Stimulated activated CD4-positive, alpha-beta T cell treated with anti-CD3 and anti-CD28 coated beads, Interleukin-1b, Interleukin-23, amount 100 ng/mL, for 24 hours (primary cell): ENCODE measurements at places on chromosomes 6 and 20.

DNA sequence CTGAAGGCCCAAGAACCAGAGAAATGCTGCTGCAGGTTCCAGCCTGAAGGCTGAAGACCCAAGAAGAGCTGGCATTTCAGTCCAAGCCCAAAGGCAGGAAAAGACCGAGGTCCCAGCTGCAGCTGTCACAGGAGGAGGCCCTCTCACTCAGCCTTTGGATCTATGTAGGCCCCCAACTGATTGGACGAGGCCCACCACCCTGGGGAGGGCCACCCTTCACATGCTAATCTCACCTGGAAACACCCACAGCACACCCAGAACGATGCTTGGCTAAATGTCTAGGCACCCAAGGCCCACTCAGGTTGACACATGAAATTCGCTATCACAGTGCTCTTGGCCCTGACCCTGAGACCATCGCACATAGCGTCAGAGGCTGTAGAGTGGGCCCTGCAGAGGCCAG lies 6.8 kb downstream of the SLCO4A1 start:
- no peak for DNase-seq

DNA sequence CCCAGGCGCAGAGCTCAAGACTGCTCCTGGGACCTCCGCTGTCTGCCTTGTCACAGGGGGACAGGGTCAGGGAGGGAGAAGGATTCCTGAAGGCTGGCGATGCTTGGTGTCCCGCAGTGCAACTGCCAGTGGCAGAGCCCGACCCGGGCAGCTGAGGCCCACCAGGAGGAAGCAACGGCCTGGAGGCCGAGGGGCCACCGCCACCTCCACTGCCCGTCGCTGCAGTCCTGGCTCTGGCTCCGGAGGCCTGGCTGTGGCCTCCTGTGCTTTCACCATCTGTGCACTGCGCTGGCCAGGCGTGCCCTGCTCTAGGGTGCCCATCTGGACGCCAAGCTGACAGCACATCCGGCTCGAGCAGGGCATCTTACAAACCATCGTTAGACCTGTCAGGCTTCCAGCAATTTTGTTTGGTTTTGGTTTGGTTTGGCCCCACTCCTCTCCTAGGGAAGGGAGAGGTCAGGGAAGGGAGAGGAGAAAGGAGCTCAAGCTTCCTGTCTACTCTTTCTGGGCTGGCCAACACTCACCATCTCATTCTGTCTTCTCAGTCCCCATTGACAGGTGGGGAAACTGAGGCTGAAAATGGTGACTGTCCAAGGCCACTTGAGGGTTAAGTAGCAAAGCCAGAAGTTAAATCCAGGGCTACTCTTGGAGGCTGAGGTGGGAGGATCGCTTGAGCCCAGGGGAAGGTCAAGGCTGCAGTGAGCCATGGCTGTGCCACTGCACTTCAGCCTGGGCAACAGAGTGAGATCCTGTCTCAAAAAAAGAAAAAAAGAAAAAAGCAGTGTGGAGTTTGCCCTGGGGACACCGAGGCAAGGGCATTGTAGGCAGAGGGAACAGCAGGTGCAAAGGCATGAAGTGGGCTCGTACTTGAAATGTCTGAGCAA lies 37.7 kb upstream of the NOL4L start:
- no peak for DNase-seq

DNA sequence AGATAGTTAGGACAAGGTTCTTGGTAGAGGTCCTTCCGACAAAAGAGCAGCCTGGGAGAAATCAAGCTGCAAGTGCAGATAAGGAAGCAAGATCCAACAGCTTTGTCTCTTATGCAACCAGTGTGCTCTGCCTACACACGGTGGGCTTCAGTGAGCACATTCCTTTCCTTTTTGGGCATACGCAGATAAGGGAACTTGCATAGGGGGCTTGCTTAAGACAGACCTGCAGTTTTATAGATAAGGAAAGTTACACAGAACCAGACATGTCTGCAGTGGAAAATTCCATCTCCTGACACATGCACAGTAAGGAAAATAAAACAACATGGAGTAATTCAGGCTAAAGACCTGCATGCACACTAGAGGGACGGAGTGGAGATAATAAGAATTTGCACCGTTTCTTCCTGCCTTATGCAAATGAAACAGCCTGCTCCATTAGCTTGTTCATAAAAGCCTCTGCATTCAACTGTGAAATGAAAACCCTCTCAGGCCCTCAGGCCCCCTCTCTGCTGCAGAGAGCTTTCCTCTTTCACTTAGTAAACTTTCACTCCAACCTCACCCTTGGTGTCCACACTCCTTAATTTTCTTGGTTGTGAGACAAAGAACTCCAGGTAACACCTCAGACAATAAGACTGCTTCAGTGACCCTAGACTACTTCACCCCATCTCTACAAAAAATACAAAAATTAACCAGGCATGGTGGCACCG lies 97.5 kb upstream of the MYLIP start:
- DNase-seq, result no peak

DNA sequence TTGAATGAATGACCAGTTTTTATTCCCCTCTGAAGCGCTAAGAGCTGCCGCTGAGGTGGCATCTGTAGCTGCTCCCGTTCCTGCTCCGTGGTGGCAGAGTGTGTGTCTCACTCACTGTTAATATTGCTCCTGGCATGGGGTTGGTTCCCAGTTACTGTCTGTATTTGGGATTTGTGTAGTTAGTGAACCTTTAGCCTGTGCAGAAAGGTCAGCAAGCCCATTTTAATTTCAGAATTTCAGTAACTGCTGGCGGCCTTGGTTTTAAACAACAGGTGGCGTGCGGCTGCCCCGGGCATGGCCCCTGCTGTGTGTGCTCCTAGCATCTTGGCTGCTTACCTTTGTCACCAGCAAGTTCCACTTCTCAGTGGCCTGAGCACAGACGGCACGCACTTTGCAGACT lies 54.1 kb upstream of the SLC22A1 start:
- no peak for DNase-seq

DNA sequence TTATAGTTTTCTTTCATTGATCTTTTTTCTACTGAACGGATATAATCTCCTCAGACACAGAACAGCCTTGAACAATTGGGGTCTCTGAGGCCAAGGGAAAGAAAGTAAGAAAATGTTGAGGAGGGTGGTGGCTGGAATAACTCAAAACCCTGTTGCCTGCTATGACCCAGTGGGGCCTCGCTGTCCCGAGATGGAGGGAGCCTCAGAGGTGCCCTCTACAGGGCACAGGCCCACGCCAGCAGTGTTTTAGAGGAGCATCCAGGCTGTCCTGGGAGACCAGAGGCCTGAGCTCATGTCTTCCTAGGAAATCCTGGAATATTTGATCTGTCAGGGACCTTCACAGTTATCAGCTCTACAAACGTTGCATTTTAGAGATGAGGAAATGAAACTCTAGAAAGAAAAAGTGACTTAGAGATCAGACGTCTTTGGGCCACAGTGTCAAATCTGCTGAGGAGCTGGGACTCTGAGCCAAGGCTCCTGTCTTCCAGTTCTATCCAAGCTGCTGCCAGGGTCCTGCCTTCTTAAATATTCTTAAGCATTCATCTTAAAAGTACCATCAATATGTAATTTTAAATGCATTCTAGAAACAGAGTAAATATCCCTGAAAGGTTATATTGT lies 26.3 kb downstream of the ALDH5A1 start:
- DNase-seq, result peak; percentile 14

GRCh38 chr20:58143531-58143930 lies 84.9 kb downstream of the ANKRD60 start:
- no peak for DNase-seq

DNA sequence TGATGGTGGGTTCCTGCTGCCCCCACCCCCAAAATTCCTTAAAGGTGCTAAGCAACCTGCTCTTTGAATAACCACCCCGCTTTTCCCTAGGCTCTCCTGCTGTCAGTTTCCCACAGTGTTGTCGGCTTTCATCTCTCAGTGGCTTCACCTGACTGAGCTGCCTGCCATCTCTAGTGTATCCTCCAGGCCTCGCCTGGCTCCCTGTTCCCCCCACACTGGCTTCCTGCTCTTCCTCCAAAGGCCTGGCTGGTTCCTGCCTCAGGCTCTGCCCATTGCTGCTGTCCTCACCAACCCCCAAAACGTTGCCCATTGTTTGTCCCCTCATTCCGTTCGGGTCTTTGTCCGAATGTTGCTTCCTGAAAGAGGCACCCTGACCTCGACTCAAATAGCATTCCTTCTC lies 93.8 kb upstream of the POPDC3 start:
- no peak for DNase-seq

GRCh38 chr6:131998255-131998982 lies 47.2 kb upstream of the CCN2 start:
- no peak for DNase-seq

DNA sequence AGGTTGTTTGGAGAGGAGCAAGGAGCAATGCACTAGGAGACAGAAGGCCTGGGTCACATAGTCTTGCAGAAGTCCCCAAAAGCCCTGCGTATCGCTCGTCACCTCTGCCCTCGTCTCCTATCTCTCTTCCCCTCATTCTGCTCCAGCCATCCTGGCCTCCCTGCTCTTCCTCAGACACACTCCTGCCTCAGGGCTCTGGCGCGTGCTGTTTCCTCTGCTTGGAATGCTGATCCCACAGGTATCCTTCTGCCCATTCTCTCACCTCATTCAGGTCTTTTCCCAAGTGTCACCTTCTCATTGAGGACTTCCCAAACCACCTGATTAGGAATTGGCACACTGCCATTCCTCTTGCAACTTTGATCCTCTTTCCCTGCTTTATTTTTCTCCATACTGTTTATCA lies 9.0 kb upstream of the SLC2A10 start:
- no peak for DNase-seq

DNA sequence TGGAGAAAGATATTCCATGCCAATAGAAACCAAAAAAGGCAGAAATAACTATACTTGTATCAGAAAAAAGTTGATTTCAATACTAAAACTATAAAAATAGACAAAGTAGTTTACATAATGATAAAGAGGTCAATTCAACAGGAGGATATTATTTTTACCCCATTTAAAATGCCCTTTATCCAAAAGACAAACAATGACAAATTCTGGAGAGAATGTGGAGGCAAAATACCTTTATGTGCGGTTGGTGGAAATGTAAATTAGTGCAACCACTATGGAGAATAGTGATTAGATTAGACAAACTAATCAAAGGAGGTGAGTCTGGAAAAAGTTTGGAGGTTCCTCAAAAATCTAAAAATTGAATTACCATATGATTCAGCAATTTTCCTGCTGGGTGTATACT lies 1262.3 kb downstream of the GRIK2 start:
- DNase-seq, result no peak

- no peak for DNase-seq
These were observed 191.5 kb upstream of the RAB32 start for GRCh38 chr6:146352163-146352562.

DNA sequence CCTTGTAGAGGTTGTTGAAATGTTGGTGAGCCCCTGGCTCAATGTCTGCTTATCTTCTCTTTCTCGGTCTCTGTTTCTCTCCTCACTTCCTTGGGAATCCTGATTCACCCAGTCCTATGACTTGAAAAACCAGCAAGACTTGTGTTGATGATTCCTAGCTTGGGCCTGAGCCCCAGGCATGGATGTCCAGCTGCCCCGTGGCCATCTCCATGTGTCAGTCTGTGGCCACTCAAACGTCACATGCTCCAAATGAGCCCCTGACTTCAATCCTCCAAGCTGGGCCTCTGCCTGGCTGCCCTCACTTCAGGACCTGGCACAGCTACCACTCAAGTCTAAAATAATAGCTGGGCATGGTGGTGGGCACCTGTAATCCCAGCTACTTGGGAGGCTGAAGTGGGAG lies 81.0 kb downstream of the SRC start:
- no peak for DNase-seq

DNA sequence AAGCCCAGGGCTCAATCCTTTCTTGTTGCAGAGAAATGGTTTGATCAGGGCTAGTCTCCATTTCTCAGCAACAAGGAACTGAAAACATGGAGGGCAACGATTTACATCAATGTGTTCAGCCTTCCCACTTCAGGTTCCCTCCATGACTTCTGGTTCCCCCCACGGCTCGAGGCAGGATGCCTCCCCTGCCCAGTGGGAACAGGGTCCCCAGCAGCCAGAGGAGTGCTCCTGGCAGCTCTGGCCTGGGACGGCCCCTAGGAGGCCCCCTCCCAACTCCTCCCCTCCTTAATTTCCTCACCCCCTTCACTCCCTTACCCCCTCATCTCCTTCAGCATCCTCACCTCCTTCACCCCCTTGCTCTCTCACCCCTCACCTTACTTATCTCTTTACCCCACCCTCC lies 283.8 kb downstream of the CDC5L start:
- no peak for DNase-seq

DNA sequence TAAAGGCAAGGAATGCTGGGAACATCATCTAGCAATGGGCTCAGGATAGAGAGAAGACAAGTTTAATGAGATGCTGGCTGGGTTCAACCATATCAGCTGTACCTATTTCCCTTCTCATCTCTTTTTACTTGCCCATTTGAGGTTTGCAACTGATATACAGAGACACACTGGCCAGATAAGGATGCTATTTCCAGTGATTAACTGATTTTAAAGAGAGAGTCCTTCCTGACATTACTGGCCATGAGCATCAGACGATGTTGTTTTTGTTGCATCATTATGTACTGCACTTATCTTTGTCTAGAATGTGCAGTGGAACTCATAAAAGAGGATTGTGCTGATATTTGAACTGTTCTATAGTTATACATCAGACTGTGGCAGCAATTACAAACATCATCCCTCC lies 252.7 kb downstream of the BTBD3 start:
- DNase-seq, result no peak

GRCh38 chr6:139500977-139501376 lies 126.5 kb upstream of the CITED2 start:
- no peak for DNase-seq

DNA sequence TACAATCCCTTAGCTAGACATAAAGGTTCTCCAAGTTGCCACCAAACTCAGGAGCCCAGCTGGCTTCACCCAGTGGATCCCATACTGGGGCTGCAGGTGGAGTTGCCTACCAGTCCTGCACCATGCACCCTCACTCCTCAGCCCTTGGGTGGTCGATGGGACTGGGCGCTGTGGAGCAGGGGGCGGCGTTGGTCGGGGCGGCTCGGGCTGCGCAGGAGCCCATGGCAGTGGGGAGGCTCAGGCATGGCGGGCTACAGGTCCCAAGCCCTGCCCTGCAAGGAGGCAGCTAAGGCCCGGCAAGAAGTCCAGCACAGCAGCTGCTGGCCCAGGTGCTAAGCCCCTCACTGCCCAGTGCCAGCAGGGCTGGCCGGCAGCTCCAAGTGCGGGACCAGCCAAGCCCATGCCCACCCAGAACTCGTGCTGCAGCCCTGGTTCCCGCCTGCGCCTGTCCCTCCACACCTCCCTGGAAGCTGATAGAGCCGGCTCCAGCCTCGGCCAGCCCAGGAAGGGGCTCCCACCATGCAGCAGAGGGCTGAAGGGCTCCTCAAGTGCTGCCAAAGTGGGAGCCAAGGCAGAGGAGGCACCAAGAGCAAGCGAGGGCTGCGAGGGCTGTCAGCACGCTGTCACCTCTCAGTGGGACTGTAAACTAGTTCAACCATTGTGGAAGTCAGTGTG lies 912.1 kb downstream of the PHF3 start:
- no peak for DNase-seq

DNA sequence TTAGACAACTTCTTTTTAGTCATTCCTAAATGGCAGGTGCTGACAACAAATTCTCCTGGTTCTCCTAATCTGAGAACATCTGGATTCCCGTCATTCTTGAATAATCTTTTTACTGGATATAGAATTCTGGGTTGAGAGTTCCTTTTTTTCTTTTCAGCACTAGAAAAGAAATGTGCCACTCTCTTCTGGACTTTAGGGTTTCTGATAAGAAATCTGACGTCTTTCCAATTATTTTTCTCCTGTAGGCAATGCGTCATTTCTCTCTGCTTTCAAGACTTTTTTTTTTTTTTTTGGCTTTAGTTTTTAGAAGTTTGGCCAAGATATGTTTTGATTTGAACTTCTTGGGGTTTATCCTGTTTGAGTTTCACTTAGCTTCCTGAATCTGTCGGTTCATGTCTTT lies 66.1 kb upstream of the RNF24 start:
- no peak for DNase-seq
